ENCODE measurements at places on chromosomes 6 and 20. TPM values are rescaled to one million over a fixed set of nuclear protein-coding genes. Genes with fewer than 3 reads are reported as not detected.
A peak's percentile ranks its signal among the peaks of the same experiment; 100 is the strongest.

Gene SLC22A16
- total RNA-seq = not detected

Gene WFDC12
- total RNA-seq = not detected

- peak; percentile 9 for DNase-seq
- H3K4me3 ChIP-seq = peak overlapping the region; percentile 73
- no peak overlapping the region for H3K27ac ChIP-seq
Measured at GRCh38 chr6:131250122-131250521, 114.9 kb downstream of the AKAP7 start.

DNA sequence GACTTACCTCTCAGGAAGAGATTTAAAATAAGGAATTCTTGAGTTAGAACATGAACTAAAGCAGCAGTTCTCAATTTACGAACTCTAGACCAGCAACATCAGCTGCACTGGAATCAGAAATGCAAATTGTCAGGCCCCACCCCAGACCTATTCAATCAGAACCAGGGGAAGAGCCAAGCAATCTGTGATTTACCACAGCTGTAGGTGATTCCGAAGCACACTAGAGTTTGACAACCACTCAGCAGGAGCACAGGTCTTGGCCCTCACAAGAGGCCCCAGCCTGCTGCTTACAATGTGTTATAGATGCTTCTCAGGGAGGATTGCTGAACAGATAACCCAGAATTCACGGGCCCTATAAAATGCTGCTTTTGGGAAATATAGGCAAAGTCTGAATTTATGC is 279.2 kb downstream of the PTPRK start:
- H3K27ac ChIP-seq = peak overlapping the region; percentile 63
- H3K4me3 ChIP-seq = no peak overlapping the region
- no peak for DNase-seq
- peaks cover 28% of the 10 kb centered on the region for H3K4me1 ChIP-seq
- no peaks in the 10 kb centered on the region for H3K27me3 ChIP-seq
- no peaks in the 10 kb centered on the region for H3K36me3 ChIP-seq

GRCh38 chr6:163790266-163790840 is 375.8 kb downstream of the QKI start:
- H3K27ac ChIP-seq = no peak overlapping the region
- H3K27me3 ChIP-seq = peaks cover 16% of the 10 kb centered on the region
- H3K36me3 ChIP-seq = no peaks in the 10 kb centered on the region
- H3K4me3 ChIP-seq = no peak overlapping the region
- peaks cover 6% of the 10 kb centered on the region for H3K4me1 ChIP-seq

- DNase-seq = no peak
- H3K4me1 ChIP-seq = no peaks in the 10 kb centered on the region
- no peak overlapping the region for H3K27ac ChIP-seq
- H3K36me3 ChIP-seq = peaks cover 23% of the 10 kb centered on the region
Measured at GRCh38 chr20:35232575-35232974, 6.1 kb downstream of the MMP24 start.

DNA sequence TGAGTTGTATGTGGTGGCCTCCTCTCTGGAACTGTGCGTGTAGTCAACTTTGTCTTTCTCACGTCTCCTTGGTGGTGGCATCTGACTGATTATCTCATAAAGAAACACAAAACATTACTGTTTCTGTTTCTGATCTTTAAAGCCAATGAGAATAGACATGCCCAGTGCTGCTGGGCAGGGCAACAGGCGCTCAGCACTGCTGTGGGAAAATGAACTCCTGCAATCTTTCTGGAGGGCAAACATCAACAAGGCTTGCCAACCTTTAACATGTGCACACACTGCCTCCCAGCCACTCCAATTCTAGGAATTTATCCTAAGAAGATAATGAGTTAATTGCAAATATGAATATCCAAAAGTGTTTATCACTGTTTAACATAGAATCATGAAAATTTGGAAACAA is 106.3 kb upstream of the CD93 start:
- no peaks in the 10 kb centered on the region for H3K36me3 ChIP-seq
- H3K4me1 ChIP-seq = no peaks in the 10 kb centered on the region
- H3K27me3 ChIP-seq = peaks cover 6% of the 10 kb centered on the region
- H3K27ac ChIP-seq = no peak overlapping the region
- no peak for DNase-seq

DNA sequence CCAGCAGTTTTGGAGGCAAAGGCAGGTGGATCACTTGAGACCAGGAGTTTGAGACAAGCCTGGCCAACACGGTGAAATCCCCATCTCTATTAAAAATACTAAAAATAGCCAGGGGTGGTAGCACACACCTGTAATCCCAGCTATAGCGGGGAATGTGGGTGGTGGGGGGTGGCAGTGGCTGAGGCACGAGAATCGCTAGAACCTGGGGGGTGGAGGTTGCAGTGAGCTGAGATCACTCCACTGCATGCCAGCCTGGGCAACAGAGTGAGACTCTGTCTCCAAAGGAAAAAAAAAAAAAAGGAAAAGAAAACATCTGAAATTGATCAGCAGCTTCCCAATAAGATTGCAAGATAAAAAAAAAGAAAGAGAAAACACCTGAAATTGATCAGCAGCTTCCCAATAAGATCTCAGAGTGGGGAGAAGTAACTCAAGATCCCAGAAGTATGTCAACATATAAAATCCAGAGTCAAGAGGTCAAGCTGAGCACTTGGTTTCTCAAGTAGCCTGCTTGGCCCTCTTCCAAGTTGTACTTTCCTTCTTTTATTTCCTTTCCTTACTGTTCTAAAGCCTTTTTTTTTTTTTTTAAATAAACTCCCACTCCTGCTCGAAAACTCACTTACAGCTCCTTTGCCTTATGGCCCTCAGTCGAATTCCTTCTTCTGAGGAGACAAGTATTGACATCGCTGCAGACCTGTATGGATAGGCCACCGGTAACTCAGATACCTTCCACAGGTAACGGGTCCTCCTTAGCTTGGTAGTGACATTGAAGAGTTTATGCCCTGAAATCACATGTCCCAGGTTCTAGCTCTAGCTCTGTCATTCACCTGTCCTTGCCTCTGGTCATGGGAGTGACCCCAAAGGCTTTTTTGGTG is 368.5 kb upstream of the SYNCRIP start:
- no peaks in the 10 kb centered on the region for H3K4me1 ChIP-seq
- no peak overlapping the region for H3K4me3 ChIP-seq
- no peak for DNase-seq
- no peaks in the 10 kb centered on the region for H3K36me3 ChIP-seq
